A549 treated with Hydrocortisone at 1 μM for 4 hours (cell line): ENCODE measurements at places on chromosomes 12 and 14. TPM values are rescaled to one million over a fixed set of nuclear protein-coding genes. Genes with fewer than 3 reads are reported as not detected.

TSPAN19 gene
- total RNA-seq: not detected in 5 replicates

FOXG1 gene
- 0.13 to 0.22 TPM (median 0.18 TPM) in 5 replicates for total RNA-seq

WNT1 gene
- total RNA-seq: 0.07 to 0.15 TPM (median 0.12 TPM) in 5 replicates

BBOF1 gene
- total RNA-seq: 2.0 to 4.7 TPM (median 3.4 TPM) in 5 replicates

LRTM2 gene
- 0.07 to 0.15 TPM in 2 of 5 replicates, not detected in the others for total RNA-seq

KRT6B gene
- total RNA-seq: 0.05 to 0.09 TPM in 2 of 5 replicates, not detected in the others

CISTR gene
- not detected in 5 replicates for total RNA-seq

LIN7A gene
- total RNA-seq: 0.21 to 0.62 TPM (median 0.47 TPM) in 5 replicates

C14orf180 gene
- total RNA-seq: not detected in 5 replicates

BCAT1 gene
- 10.1 to 12.7 TPM (median 10.7 TPM) in 5 replicates for total RNA-seq

CYP27B1 gene
- 2.0 to 3.3 TPM (median 2.2 TPM) in 5 replicates for total RNA-seq

KLHL33 gene
- 0.01 TPM in 1 of 5 replicates, not detected in the others for total RNA-seq
